ENCODE measurements at places on chromosomes 11 and 22.

DNA sequence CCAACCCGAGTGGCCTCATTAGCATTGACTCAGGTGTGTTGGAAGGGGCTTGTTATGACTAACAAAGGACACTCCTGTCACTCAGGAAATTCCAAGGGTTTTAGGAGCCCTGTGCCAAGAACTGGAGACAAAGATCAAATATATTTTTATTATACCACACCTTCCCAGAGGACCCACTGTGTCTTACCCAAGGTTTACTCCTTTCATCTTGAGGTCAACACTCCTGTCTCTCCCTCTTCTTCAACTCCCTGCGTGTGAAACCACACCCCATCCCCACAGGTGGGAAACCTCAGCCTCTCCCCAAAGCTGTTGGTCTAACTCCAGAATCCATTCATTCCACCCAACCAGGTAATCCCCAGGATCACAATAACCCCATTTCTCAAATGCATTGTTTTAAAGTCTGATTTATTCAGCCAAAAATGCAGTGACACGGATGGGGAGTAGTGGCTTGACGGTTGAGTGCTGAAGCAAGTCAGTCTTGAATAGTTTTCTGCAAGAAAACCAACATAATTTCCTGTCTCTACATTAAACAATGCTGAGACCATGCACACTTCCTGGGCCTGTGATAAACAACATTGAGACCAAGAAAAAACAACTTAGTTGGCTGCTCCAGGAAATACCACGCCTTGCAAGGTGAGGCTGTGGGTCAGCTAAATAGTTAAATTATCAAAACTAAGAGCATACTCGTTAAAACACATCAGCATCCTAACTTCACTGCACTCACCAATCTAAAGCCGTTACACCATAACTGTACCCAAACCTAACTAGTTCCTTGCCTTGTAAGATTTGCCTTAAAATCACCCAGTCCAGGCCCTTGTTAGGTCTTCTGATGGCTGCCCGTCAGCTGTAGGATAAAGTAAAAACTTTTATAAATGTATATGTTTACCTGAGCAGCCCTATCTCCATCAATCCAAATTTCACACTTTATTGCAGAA is 38.5 kb upstream of the SPON1 start:
- DNase-seq, result no peak

DNA sequence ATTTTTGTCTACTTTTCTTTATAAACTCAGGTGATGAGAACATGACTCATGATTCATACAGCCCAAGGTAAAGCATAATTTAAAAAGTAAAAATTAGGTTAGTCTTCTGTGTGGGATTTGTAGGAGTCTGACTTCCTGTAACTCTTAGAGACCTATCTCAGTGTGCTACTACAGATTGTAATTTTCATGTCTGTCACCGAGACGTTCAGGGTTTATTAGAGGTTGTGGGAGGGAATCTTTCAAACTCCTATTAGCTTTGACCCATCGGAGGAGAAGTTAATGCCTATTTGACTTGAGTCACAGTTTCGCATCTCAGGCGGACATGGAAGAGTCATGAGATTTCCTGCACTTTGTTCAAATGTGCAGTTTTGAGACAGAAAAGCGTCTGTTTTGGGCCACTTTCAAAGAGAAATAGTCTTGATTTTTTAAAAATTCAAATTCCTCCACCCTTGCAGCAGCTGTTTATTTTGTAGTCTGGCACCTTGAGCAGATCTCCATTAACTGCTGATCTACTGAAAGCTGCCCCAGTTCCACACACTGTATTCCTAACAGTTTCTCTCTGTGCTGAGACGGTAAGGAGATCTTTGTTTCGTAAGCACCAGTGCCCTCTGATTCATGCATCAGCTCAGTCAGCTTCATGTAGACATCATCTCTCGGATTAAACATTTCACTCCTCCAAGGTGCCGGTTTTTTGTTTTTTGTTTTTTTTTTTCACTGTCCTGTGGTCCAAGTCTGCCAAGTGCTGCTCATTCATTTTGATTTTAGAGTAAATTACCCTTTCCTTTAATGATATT is 24.3 kb downstream of the ALKBH3 start:
- no peak for DNase-seq

DNA sequence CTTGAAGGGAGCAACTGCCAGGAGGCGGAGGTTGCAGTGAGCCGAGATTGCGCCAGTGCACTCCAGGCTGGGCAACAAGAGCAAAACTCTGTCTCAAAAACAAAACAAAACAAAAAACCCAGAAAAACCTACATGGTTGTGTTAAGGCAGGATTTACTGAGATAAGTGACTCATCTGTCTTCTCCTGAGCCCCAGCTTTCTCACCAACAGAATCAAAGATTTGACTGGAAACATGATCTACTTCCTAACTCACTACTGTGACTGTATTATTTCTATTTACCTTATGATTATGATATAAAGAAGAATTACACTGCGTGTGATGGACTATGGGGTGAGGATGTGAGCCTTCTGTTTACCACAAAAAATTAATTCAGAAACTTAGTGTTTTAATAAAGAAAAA is 21.8 kb downstream of the FAM118B start:
- no peak for DNase-seq

DNA sequence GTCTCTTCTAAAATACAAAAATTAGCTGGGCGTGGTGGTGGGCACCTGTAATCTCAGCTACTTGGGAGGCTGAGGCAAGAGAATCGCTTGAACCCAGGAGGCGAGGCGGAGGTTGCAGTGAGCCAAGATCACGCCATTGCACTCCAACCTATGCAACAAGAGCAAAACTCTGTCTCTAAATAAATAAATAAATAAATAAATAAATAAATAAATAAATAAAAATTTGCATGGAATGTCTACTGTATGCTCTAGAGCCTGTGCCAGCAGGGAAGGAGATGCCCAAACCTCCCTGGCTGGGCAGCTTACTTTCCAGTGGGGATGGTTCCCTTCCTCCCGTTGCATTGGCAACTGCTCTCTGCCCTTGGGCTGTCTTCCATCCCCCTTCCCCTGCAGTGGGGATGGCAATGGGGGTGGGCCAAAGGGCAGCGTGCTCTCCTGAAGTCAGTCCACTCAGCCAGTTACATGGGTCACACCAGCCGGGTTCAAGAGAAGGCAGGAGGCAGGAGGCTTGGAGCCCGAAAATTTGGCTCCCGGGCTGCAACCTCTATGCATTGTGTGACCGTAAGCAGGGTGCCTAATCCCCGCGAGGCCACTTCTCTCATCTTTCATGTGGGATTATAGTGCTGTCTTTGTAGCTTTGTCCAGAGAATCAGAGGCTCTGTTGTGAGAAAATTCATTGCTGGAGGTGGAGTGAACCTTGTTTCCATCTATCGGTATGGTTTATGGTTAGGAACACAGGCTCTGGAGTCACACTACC is 1.4 kb upstream of the LRRC10B start:
- no peak for DNase-seq

DNA sequence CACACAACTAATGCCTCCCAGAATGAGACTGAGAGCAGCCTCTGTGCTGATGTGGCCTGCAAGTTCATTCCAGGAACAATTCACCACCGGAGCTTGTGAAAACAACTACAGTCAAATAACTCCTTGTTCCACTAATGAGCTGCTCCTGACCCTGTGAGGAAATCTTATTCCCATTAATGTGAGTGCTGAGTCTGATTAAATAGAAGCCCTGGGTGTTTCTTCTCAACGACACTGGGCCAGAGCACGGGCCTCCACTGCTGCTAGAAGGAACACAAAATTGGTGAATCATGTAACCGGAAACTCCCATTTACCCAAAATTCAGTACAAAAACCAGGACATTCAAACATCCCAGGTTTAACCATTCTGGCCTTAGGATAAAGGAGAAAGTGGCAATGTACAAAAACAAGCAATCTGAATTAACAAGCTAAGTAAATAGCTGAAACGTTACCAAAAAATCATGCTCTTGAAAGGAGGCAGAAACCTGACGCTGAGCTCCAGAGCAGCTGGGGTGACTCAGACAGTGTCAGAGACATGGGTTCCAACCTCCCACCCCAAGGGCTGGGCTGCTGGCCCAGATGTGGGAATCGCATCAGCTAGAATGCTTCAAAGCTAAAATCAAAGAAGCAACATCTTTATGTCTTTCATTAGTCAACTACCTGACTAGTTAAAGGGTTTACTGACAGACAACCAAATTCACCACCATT is 26.7 kb downstream of the SERGEF start:
- DNase-seq, result no peak

DNA sequence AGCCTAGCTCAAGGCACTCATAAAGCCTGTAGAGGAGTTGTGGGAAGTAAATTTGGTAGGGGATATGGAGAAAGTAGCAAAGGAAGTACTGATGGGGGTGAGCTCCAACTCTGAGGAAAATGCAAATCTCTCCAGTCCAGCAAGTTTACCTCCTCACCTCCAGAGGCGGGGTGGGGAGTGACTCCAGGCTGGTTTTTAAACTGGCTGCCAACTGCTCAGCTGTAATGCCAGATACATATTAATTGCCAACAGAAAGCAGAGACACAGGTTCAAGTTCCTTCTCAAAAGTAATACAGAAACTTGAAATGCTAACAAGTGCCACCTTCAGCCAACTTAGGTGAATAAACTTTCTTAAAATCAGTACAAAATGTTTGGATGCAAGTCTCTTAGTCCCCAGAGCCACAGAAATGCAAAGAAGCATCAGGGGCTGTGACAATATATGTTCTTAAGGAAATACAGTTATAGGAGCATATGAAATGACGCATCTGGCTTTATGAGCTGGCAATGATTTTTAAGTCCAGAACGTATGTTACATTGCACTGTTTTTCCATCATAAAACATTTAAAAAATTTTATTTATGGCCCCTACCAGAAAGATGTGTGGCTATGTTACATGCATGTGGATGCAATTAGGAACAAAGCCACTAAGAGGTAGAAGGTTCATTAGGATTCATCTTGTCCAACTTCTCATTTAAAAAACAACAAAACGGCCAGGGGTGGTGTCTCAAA is 436.4 kb upstream of the CCDC90B start:
- DNase-seq, result no peak

GRCh38 chr11:57345555-57346211 is 7.5 kb downstream of the P2RX3 start:
- DNase-seq, result no peak

- DNase-seq, result no peak
Observed at GRCh38 chr11:121523581-121524232, 70.9 kb upstream of the SORL1-AS1 start.

DNA sequence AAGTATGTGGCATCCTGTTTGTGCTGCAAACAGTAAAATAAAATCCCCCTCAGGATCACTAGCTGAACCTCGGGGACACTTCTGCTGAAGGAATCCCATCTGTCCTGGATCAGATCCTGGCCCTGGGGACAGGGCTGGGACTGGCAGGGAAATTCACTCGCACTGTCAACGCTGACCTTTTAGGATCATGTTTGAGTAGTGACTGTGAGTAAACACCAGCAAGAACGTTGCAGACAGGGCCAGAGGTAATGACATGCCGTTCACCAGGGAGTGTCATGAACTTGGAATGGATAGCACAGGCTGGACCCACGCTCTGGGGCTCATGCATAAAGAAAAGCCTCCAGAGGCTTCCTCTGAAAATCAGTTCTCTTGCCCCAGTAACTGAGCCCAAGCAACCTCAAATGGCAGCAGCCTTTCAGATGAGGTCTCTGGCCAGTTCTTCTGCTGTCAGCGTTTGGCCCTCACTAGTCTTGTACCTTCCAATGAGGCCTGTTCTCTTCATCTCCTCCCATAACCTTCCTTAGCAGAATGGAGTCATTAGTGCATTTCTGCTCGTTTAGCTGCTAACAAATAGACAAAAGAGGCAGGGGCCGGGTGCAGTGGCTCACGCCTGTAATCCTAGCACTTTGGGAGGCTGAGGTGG is 51.0 kb upstream of the BARX2 start:
- no peak for DNase-seq

GRCh38 chr11:28675183-28675582 is 567.0 kb downstream of the METTL15 start:
- DNase-seq, result no peak

DNA sequence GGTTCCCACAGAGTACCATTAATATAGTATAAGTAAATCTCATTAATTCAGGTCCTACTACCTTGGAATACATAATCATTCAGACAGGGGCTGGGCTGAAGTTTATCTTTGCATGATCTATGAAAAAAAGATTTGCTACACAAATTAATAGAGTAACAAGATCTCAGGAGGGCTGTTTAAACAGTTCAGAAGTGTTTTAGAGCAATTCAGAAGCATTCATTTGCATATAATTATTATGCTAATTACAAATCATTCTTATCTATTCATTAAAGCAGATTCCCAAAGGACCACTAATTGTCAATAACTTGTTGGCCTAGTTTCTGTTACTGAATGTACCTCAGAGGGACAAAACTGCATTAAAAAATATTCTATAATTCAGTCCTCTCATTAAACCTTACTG is 40.5 kb downstream of the PITPNB start:
- no peak for DNase-seq

GRCh38 chr11:69512790-69513189 is 31.3 kb downstream of the LINC01488 start:
- DNase-seq, result no peak

DNA sequence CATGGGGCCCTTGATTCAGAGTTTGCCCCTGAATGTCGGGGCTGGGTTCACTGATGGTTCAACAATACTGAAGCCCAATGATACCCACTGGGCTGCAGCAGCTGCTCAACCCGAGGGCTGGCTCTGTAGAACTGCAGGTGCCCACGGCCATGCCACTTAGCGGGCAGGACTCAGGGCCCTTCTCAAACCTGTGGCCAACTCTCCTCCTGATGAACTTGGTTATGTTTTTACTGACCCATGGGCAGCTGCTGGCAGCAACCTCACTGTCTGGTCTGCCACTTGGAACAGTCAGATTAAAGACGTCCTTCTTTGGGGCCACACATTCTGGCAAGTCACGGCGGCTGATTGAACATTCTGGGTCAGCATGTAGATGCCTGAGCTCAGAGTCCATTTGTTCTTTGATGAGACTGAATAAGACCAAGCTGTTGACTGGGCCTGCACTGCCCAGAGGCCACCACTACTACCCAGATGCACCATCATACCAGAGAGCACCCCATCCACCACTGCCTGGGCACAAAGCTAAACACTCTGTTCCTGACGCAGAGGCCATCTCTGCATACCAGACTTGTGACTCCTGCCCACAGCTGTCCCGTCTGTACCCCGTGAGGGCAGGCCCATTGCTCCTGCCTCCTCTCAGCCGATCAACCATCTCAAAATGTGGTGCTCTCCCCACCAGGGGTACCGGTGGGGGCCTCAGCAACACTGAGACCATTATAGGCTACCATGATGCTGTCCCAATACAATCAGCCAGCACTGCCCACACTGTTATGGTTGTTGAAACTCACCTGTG is 67.8 kb downstream of the SHANK2 start:
- DNase-seq, result no peak

- no peak for DNase-seq
Observed at GRCh38 chr22:33565580-33565995, 354.7 kb downstream of the LARGE1 start.

- DNase-seq, result no peak
Observed at GRCh38 chr11:62909107-62909894, 11.9 kb downstream of the CHRM1 start.

Data from activated gamma-delta T cell (primary cell).